ENCODE measurements at places on chromosomes 7 and 10.
A peak's percentile ranks its signal among the peaks of the same experiment; 100 is the strongest.

DNA sequence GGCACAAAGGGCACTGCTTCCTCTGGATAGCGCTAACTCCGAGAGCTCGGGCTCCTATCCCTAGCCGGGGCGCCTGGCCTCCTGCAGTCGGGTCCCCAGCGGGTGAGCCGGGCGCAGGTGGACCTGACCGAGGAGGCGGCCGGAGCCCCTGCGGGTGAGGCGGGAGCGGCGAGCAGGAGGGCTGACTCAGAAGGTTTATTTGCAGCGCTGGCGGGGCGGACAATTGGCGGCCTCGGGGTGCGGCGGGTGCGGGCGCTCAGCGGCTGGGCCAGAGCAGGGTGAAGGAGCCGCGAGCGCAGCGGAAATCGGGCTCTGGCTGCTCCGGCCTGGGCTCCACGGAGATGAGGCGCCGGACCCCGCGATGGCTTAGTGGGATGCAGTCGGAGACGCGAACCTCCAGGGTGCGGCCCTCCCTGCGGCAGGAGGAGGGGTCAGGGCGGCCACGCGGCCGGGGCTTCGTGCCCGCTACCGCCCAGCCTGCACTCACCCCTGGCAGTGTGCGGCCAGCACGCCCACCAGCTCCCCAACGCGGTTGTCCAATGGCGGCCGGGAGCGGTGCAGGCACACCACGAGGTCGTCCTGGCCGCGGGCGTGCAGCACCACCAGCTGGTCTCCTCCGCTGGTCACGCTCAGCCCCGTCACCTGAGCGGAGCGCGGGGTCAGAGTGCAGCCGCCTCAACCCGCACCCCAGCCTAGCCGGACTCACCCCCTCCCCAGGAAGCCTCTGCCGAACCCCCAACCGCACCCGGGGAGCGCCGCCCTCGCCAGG, 16.1 kb downstream of the MYO1G start:
- no peak for DNase-seq

GRCh38 chr10:126959431-126959830, 54.2 kb downstream of the DOCK1 start:
- DNase-seq: no peak

GRCh38 chr7:77348371-77348813, 67.8 kb downstream of the GSAP start:
- peak; percentile 88 for DNase-seq

- DNase-seq: no peak
Observed at GRCh38 chr7:100665168-100665726, 8.3 kb upstream of the GNB2 start.

GRCh38 chr10:117535298-117536071, 7.1 kb upstream of the EMX2 start:
- DNase-seq: no peak

GRCh38 chr10:45463244-45464116, 89.5 kb downstream of the ALOX5 start:
- no peak for DNase-seq

DNA sequence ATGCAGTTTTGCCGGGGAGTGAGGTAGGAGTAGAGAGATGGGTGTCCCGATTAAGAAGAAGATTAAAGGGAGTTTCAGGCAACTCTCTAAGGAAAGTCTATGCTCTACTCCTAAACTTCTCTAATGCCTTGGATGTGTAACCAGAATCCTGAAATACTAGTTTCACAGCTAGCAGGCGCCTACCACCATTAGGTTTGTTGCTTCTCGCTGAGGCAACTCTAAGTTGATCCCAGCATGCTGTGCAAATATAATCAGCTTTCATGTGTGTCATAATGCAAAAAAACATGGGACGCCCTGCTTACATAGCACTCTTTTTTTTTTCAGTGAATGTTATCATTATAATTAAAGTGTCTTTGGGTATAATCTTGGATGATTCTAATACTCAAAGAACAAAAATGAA, 50.4 kb upstream of the FAM3C start:
- no peak for DNase-seq

- DNase-seq: no peak
Observed at GRCh38 chr10:30028006-30028737, 31.2 kb downstream of the JCAD start.

GRCh38 chr7:13047061-13047460, 359.6 kb downstream of the ARL4A start:
- no peak for DNase-seq

DNA sequence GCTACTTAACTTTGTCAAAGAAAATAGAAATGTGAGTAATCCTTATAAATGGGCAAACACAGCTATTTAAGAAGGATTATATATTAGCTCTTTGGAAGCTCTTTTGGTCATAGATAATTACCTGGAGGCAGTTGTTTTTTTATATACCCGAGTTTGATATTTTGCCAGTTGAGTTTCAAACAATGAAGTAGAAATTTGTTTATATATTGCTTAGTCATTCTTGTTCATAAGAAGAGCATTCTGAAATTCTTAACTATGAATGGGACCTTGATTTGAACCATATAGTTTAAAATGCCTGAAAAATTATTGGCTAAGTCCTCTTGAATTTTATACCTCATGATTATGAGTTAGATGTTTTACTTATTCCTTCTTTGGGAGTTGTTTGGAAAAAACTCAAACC, 36.4 kb downstream of the MINPP1 start:
- peak; percentile 44 for DNase-seq

DNA sequence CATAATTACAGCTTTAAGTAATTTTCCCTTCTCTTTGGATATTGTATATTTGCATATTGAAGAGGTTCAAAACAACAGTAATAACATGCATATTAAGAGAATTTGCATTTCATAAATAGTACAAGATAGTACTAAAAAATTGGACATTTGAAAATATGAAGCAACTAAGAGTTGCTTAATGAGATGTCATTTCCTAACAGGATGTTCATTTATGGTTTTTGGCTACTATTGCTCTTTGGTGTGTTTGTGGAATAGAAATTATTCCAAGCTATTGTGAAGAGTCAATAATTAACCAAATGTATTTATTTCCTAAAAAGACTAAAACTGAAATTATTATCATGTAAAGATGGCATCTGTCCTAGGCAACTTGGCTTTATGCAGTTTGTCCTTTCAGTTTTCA, 4.1 kb upstream of the SGCE start:
- DNase-seq: no peak

DNA sequence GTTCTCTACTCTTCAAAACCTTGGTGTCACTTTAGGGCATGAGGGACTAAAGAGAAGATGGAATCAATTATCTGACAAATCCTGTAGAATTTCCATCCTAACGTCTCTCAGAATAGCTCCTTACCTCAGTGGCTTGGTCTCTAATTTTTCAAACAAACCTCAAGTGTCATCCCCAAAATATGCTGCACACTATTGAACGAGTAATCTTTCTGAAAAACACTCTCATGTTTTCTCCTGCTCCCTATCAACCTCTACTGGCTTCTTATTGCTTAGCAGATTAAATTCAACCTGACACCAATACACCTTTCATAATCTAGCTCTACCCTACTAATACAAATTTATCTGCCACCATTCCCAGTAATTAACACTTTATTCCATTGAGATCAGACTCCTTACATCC, 8.5 kb downstream of the CNOT4 start:
- DNase-seq: no peak

GRCh38 chr10:84341983-84342382, 13.6 kb downstream of the CCSER2 start:
- DNase-seq: no peak

- peak; percentile 80 for DNase-seq
Observed at GRCh38 chr10:130190055-130190736, 54.0 kb downstream of the GLRX3 start.

DNA sequence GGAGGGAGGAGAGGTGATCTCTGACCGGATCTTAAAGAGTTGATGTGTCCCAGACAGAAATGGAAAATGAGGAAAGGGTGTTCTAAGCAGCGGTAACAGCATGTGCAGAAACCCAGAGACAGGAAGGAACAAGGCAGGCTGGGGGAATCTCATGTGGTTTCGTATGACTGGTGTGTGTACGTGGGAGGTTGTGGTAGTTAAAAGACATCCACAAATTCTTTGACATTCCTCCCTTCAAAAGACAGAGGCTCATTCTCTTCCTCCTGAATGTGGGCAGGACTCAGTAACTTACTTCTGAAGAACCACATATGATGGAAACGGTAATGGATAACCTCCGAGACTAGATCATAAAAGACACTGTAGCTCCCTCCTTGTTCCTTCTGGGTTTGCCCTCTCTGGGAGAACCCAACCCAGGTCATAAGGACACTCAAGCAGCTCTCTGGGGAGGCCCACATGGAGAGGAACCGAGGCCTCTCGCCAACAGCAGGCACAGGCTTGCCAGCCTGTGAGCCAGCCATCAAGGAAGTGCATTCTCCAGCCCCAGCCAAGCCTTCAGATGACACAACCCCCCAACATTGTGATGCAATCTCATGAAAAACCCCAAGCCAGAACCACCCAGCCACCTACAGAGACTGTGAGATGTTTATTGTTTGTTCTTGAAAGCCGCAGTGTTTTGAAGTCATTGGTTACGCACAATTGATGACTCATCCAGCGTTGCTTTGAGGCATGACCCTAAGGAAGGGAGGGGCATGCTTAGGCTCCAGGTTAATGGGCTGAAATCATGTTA, 116.0 kb downstream of the SLIT1 start:
- DNase-seq: peak; percentile 88

GRCh38 chr10:7417807-7418206, 7.0 kb upstream of the SFMBT2 start:
- DNase-seq: no peak

GRCh38 chr10:89450901-89451300, 36.5 kb downstream of the IFIT5 start:
- no peak for DNase-seq

GRCh38 chr7:103343758-103344452, 662 bp downstream of the DNAJC2 start:
- peak; percentile 30 for DNase-seq

DNA sequence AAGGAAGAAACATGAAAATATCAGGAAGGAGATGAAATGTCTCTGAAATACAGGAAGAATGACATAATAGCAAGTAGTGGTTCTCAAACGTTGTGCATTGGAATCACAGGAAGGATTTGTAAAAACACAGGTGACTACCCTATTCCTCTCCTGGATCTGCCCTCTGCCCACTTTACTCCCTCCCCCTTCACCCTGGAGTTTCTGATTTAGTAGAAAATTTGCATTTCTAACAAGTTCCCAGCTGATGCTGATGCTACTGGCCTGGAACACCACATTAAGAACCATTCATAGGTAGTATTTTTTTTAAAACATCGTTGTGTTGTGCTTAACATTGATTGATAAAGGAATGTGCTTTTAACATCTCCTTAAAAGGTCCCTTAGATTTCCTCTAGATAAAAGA, 130.9 kb downstream of the PHF14 start:
- no peak for DNase-seq

DNA sequence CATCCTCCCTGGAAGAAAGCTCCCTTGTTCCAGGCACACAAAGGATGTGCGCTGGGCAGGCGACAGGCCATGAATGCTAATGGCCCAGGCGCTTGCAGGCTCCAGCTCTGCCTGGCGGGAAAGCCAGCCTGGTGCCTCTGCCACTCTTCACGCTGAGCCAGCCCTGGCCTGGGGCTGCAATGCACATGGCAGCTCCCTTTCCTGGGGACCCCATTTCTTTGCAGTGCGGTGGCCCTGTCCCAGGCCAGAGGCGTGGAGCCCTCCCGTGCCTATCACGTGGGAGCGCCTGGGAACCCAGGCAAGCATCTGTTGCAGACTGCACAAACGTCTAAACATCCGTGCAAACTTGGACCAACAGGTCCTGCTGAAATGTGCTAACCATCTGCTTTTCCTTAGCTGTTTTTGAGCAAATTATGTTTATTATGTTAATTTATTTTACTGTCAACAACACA, 152.1 kb upstream of the LYZL2 start:
- no peak for DNase-seq

DNA sequence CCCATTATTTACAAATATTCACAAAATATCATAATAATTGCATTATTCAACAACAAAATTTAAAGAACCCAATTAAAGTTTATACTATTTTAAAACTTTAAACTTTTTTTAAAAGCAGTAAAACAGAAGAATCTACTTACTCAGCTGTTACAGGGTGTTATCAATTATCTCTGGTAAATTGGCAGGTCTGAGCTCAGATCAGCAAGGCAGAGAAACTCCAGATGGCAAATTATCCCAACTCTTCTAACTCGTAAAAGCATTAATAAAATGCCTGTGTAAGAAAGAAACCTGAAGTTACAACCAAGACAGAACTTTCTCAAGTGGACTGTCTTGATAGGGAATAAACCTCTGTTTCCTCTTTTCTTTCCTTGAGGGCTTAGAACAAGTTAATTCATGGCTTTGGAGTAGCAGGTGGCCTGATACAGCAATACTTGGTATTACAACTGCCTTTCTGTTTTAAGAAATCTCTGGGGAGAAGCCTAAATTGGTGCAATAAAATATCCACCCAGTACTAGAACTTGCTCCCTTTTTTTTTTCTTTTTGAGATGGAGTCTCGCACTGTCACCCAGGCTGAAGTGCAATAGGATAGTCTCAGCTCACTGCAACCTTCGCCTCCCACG, 275.3 kb upstream of the MKLN1 start:
- DNase-seq: no peak

GRCh38 chr10:49398000-49398861, 2.3 kb upstream of the DRGX start:
- no peak for DNase-seq

DNA sequence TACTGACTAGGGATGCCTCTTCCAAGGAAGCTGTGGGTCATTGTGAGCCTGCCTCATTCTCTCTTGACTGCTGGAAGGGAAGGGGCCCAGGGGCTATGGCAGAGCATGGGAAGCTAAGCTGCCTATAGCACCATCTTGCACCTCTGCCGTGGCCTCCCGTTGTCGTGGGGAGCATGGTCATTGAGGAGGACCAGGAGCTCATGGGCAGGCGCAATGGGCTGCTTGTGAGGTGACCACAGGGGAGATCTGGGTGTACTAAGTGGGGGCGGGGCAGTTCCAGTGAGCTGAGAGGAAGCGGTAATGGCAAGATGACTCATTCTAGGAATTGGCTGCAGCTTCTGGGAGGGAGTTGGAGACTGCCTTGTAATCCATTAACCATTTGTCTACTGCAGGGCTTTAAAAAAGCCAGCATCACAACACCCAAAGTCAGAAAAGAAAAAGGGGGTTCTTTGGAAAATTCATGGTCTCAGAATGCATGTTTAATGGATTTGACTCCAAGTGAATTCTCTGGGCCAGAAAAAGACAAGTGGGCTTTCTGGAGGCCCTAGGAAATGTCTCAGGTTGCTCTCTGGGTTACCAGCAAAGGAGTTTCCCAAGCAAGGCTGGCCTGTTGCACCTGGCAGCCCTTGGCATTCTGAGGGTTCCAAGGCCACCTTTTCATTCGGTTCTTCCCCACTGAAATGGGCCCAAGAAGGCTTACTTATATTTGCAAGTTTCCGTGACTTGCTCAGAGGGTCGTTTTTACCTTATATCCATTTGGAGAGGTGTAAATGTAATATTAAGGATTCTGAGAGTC, 3.6 kb downstream of the DUSP5 start:
- DNase-seq: peak; percentile 97
